ENCODE measurements at places on chromosomes 16 and 17.

DNA sequence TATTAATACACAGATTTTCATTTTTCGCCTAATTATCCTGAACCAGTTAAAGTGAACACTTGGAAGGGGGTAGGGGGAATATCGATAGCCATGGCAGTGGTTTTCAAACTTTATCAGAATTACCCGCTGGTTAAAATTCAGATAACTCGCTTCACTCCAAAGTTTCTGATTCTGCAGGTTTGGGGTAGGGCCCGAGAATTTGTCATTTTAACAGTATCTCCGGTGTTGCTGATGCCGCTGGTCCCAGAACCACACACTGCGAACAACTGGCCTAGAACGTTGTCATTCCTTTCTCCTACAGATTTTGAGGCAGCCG lies 313 bp upstream of the NSRP1 start:
- DNase-seq, result no peak

- DNase-seq, result no peak
Measured at GRCh38 chr17:47231866-47232265, 21.8 kb upstream of the ITGB3 start.

DNA sequence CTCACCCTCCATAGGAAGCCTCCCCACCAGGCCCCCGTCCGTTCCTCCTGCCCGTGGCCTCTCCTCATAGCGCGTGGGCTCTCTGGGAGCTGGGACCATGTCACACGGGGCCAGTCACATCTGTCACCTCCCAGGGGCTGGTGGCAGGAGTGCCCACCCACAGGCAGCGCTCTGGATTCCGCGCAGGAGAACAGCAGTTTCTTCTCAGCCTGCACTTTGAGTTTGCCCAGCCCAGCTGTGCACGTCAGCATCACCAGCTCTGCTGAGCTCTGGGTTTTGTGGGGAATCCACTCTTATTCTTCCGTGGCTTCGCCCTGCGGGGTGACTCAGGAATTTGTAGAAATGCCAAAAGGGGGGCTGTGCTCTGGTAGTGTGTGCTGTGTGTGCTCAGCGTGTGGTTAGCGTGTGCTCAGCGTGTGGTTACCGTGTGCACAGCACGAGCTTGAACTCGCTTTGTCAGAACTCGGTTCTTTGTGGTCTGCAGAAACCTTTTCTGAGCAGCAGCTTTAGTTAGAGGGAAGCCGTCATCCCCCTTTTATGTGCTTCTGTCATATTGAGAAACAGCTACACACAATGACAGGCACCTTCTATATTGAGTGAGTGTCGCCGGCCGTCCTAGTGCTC lies 3.2 kb downstream of the ACSF3 start:
- no peak for DNase-seq

- no peak for DNase-seq
Measured at GRCh38 chr17:64538508-64539130, 31.8 kb downstream of the CEP95 start.

GRCh38 chr17:45428050-45428617 lies 4.5 kb downstream of the ARHGAP27 start:
- peak; percentile 80 for DNase-seq

- peak; percentile 88 for DNase-seq
Measured at GRCh38 chr17:36149296-36149820, 27.1 kb downstream of the TBC1D3B start.

DNA sequence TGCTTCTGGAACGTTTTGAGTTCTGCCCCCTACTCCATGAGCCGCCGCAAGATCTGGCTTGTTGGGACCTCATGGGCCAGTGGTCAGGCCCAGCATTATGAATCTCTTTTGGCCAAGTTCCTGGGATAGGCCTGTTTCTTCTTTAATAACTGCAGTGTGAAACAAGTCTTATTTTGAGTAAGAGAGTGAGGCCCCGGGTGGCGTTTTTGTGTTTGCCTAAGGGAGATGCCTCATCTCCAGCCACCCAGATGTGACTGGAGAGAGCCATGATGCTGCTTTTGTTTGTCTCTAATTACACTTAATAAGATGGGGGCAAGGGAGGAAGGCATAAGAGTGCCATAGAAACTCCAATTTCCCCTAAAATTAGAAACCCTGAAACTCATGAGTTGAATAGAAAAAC lies 39.8 kb downstream of the KSR1 start:
- DNase-seq, result no peak

- DNase-seq, result no peak
Measured at GRCh38 chr17:14935845-14936485, 329.2 kb downstream of the PMP22 start.

DNA sequence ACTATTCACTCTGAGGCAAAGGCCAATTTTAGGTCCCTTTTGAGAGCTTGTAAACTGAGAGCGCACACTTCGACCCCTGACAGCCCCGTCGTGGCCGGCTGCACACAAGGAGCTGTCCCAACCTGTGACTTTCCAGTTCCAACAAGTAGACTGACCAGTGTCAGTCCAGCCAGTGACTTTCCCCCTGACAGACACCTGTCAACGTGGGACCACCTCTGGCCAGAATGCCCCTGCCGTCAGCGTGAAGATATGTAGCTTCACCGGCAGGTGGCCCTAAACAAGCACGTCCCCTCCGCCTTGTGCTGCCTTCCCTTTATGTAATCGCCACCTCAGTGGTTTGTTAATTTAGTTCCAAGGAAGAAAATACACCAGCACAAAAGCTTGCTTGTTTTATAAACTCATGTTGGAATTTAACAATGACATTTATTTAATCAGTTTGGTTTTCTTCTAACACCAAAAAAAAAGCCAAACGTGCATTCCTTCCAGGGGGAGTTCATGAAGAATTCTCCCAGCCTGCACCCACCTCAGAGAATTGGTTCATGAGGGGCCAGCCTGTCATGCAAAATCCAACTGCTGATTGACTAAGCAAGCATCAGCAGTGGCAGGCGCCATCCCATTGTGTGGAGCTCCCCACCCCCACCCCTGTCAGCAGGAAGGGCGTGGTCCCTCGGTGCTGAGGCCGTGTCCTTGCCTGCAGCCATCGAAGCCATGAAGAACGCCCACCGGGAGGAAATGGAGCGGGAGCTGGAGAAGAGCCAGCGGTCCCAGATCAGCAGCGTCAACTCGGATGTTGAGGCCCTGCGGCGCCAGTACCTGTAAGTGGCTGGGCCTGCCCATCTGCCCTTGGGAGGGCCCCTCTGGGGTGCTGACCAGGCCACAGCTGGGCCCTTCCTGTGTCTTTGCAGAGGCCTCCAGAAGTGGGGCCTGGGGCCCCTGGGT lies 33.9 kb downstream of the PLD6 start:
- DNase-seq, result no peak

- DNase-seq, result no peak
Measured at GRCh38 chr17:81648707-81649085, 7.6 kb downstream of the PDE6G start.

GRCh38 chr17:58210922-58211321 lies 8.1 kb downstream of the MKS1 start:
- no peak for DNase-seq

GRCh38 chr17:8734876-8735275 lies 9.8 kb downstream of the CCDC42 start:
- no peak for DNase-seq

DNA sequence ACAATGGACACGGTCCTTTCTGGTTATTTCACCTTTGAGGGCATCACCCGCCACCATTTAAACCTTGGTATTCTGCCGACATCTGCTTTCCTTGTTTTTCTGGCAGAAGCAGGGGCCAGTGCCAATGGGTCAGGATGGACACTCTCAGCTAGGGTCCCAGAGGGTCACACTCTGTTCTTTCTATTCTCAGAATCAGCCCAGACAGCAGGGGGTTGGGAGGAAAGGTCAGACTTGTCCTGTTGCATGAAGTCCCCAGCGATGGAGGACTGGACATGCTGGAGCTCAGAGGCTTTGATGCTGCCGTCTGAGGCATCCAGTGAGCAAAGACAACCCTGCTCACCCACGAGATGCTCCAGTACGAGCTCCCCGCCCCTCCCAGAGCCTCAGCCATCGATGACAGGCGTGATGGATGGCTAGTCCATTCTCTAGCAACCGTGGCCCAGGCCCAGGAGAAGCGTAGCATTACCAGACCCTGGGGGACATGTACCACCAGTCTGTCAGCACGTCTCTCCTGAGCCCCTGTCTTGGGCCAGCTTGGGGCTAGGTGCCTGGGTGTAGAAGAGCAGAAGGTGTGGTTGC lies 62.0 kb downstream of the FOXL1 start:
- no peak for DNase-seq

DNA sequence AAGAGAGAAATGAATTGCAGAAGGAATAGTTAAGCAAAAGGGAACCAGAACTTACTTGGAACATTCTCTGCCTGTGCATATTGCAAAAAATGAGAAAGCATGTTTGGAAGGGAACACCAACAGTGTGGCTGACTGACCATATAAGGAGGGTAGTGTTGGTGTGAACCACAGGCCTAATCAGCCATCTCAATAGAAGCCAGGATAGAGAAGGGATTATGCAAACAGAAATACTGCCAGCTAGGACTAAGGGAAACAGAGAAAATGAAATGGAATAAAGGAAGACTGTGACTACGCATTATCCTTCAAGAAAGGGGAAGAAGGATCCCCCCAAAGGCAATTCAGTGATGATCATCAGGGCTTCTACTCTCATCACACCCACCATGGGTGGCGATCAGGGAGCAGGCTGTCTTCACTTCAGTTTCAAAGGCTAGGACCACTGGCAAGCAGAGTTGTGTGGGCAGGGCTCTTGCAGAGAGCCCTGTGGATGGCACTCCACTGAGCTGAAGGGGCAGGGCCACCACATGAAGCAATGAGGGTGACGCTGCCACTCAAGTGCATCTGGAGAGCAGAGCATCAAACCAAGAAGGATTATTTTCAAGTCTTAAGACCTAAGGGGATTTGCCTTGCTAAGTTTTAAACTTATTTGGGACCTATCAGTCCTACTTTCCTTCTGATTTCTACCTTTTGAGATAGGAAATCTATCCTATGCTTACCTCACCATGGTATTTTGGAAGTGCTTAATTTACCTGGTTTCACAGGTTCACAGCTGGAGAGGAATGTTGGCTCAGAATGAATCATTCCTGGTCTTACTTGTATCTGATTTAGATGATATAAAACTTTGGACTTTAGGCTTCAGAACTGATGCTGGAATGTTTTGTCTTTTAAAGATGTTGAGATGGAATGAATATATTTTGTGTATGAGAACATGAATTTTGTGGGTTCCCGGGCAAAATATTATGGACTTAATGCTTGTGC lies 140.5 kb downstream of the SSH2 start:
- DNase-seq, result peak; percentile 60

DNA sequence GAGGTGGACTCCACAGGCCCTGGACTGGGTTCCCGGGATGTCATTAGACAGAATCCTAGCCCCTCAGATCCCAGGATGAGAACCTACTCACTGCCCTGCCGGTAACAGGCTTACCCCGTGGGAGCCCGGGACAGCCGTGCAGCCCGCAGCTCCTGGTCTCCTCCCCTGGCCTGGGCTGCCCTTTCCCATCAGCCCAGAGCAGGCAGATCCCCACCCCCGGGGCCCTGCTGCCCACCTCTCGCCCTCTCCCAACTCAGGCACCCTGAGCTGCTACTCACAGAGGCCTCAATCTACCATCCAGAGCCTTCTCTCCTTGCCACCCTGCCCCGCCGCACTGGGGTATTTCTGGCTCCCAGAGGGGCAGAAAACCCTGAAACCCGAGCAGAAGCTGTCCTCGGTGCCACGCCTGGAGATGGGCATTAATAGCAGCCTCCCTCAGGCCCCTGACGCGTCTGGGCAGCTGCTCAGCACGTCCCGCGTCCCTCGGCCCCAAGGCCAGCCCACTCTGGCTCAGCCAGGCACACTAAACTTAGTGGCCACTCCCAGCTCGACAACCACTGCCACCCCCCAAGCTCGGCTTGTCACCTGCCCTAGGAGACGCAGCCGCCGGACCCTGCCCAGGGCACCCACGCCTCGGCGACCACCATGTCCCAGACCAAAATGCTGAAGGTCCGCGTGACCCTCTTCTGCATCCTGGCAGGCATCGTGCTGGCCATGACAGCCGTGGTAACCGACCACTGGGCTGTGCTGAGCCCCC lies at the start of gene CACNG1:
CACNG1 (plus strand) TSS at position 539 of the 757 bp plus-strand sequence; CDS start at position 646, 107 bp downstream.
- no peak for DNase-seq

GRCh38 chr16:4609200-4610010 lies 5.3 kb downstream of the UBALD1 start:
- DNase-seq, result no peak

DNA sequence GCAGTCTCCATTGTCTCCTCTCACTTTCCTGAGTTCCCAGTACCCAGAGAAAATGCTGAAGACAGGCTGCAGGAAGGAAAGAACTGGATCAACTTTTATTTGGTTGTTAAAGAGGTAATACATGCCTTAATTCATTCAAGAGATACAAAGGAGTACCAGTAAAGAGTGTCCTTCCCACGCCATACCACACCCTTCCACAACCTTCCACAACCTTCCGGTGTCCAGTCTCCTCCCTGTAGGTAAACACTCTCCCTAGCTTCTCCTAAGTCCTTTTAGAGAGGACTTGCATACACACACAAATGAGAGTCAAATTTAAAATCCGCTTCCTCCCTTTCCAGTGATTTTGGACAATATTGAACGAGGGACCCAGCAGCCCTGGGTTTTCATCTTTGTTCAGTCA lies 2.8 kb upstream of the CA7 start:
- no peak for DNase-seq

DNA sequence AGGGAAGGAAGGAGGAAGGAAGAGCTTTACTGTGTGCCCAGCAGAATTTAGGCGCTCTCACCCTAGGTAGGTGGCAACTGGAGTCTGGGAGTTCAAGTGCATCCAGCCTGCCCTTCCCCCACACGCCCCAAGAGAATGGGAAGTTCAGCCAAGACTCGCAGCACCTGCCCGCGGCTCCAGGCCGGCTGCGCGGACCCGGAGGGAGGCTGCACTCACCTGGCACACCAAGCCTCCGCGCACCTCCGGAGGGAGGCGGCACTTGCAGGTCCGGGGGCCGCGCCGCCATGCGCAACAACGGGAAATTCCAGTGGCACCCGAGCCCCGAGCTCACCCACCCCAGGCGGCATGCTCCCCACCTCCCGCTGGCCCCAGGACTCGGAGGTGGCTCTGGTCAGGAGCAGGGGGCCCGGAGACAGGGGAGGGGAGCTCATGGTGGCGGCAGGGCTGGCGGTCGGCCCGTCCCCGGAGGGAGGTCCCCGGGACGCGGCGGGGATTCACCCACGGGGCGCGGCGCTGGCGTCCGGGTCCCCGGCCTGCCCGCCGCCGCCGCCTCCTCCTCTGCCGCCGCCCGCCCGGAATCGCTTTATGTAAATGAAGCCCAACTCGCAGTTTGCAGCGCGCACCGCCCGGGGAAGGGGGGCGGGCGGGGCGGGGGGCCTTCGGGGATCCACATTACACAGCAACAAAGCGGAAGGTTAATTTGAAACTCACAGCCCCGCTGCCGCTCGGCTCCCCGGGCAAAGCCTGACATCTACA lies at the start of gene ZFHX3:
ZFHX3 (minus strand) TSS at position 593 of the 756 bp plus-strand sequence. CDS start 87,983 bp downstream, outside the sequence.
- DNase-seq, result peak; percentile 86

DNA sequence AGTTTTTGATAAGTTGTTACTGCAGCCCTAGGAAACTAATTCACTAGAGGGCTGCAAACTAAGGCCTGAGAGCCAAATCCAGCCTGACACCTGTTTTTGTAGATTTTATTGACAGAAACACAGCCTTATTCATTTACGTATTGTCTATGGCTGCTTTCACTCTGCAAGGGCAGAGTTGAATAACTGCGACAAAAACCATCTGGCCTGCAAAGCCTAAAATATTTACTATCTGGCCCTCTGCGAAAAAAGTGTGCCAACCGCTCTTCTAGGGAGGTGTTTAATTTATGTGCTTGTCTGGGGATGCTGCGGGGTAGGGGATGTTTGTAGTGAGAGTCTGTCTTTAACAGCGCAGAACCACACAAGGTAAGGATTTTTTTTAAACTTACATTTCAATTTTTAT lies 165.0 kb upstream of the RBFOX1 start:
- DNase-seq, result no peak
